AG04450 (cell line): ENCODE measurements at places on chromosomes 6 and 20.

GRCh38 chr20:8398263-8399051 lies 266.4 kb downstream of the PLCB1 start:
- DNase-seq, result no peak

DNA sequence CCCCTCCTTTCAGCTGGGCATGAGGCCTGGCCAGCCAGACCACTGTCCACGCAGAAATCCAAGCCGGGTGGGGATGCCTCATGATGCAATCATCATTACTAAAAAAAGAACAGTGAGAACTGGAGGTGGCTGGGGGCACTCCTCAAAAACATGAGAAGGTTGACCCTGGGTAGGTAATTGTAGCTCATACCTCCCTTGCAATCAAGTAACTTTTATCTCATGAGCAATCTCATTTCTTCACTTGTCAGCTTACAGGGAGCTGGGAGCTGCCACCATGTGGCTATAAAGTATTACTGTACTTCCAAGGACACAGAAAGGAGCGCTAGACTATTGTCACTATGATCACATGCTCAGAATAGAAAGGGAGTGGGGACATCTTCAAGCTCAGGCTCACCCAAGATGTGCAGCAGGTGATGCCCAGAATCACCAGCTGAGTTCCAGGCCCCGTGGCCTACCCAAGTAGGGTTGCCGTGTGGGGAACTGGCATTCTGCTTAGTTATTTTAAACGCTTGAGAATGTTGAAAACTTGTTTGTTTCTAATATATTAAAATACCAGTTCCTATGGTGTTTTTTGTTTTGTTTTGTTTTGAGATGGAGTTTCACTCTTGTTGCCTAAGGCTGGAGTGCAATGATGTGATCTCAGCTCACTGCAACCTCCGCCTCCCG lies 3.0 kb upstream of the CDH26 start:
- no peak for DNase-seq

GRCh38 chr20:36917943-36918342 lies 33.6 kb downstream of the SAMHD1 start:
- no peak for DNase-seq

GRCh38 chr6:144319211-144319610 lies 34.1 kb downstream of the UTRN start:
- no peak for DNase-seq

DNA sequence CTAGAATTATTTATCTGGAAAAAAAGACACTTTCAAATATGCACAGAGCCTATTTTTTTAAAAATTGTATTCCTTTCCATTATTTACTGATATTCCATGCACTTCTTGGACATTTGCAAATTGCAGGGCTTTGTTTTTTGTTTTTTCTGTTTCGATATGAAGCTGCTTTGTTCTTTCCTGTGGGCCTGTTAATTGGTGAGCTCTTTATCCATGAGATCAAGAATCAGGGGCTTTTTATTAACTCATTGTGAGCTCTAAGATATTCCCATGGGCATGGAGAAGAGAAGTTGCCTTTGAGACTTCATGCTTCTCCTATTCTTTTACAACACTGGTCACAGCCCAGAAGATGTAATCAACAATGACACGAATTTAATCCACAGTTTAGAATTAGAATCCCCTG lies 145.1 kb downstream of the SAMD5 start:
- DNase-seq, result no peak

DNA sequence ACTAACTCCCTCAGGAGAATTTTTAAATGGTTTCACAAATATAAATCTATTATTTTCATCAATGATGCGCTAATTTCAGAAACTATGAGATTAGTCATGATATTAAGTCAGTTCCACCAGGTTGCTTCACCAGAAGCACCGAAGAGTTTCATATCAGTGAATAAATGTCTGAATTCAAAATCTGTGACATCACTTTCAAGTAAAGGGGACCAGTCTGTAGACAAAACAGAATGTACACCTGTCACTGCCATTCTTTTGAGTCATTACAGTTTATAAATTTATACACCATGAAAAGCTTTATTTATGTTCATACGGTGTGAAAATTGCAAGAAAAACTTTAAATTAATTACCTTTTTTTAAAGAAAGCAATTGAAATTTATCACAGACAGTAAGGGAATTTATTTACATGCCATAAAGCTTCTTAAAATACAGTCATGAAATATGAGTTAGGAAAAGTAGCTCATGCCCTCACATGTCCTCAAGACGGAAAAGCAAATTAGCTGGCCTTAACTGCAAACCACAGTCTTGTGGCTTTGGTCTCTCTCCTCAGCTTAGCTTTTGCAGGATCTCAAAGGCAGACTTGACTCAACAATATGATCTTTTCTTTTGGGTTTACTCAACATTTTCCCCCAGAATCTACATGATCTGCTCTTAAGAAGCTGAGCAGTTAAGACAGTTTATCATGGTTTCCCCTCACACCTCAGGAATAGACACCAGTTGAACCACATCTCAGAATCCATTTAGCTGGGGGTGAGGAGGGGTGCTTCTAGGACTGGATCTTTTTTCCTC lies 177.7 kb upstream of the MCHR2 start:
- no peak for DNase-seq

GRCh38 chr6:144416244-144416643 lies 131.1 kb downstream of the UTRN start:
- no peak for DNase-seq

GRCh38 chr6:45184040-45184439 lies 144.1 kb upstream of the RUNX2 start:
- no peak for DNase-seq
